ENCODE measurements at places on chromosomes 1 and 21.
A peak's percentile ranks its signal among the peaks of the same experiment; 100 is the strongest.

DNA sequence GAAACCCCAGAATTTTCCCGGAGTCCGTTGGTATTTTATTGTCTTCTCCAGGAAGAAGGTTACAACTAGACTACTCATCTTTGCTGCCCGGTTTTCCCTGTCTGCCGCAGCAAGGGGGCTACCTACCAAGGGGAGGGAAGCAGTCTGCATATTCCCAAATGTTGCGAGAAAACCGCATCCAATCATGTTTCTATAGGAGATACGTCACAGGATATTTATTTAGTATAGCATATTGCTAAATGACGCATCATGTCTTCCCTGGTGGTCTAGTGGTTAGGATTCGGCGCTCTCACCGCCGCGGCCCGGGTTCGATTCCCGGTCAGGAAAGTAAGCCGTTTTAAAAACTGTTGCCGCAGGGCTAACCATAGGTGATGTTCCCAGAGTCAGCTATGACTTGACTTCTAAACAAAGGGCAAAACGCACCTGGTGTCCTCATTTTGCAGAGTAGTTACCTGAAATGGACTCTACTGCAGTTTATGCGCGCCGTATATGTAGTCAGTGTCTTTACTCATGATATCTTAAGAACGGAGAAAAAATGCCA lies 15.2 kb upstream of the ZNF692 start:
- DNase-seq: peak; percentile 85

DNA sequence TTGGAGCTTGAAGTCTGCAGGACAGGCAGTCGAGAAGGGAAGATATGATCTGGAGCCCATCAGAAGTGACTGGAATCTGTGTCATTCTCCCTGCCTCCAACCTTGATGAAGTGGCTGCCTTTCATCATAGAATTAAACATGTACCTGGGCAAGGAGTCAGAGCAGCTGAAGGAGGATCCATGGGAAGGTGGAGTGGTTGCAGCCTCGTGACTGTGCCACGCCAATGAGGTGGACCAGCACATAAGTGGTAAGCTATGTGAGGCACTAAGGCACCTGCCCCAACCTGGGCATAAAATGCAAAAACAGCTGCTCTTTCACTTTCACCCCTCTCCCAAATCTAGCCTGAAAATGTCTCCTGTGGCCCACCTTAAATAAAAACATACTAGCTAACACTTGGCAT lies 7.3 kb downstream of the SLC22A15 start:
- no peak for DNase-seq

GRCh38 chr1:29644812-29645211 lies 408.5 kb downstream of the PTPRU start:
- DNase-seq: no peak

- no peak for DNase-seq
Measured at GRCh38 chr1:152148981-152149380, 10.0 kb downstream of the RPTN start.

DNA sequence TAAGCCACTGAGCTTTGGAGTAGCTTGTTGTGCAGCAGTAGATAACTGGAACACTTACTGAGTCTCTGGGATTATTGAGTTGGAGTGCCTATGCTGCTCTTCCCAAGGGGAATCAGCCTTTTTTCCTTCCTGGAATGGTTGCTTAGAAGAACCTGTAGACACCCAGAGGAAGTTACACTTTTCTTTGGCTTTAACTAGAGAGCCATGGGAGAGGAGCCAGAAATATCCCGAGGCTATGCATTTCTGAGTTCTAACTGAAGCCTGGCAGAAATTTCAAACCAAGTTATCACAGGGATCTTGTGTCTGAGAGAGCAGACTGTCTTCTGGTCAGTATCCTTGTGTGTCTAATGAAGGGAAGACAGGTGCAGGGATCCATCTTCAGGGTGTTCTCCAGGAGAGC lies 28.3 kb downstream of the LAMC1 start:
- DNase-seq: no peak

DNA sequence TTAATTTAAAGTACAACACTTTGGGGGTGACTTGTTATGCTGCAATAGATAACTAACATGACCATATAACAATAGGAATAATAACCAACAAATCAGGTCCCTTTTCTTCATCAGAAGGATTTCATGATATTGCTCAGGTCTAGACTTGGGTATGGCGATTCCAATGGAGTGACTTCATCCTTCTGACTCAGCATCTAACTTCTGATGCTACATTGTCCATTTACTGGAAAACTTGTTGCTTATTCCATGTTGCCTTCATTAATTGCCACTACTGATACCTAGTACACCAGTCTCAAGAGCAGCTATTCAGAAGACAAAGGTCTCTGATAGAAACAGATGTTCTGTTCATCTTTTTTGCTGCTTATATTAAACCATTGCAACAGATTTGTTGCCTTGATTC lies 324.3 kb downstream of the TGFB2 start:
- no peak for DNase-seq

DNA sequence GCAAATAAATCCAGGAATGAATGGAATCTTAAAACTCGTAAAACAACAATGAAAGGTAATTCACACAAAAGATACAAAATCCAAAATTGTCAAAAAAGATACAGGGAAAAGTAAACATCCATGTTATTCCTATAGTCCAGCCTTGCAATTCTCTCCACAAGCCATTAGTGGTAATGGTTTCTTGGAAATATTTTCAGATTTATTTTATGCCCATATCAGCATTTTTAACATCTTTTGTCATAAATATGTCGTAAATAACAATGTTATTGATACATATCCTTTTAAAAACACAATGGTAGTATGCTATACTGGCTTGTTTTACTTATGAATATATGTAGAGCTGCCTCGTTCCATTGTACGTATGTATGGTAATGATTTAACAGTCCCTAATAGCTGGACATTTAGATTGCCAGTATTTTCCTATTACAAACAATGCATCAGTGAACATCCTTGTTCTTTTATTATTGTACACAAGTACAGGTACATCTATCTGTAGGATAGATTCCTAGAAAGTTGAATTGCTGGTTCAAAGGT lies 30.6 kb downstream of the DNTTIP2 start:
- DNase-seq: no peak

GRCh38 chr1:67850151-67850551 lies 16.9 kb upstream of the GNG12 start:
- DNase-seq: no peak

DNA sequence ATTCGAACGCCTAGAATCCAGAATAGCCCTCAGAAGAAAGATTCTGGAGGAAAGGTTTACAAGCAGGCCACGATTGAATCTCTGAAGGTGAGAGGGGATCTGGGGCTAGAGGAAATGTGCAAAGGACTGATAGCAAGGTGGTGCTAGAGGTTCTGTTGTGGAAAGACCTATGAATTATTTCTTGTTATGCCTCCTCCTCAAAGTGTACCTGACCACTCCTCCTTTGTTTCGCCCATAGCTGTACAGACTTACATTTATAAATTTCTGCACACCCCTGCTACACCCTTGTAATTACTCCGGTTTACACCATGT lies 986 bp downstream of the TCEANC2 start:
- DNase-seq: no peak

GRCh38 chr21:42695697-42696380 lies 42.4 kb downstream of the PDE9A start:
- DNase-seq: no peak

DNA sequence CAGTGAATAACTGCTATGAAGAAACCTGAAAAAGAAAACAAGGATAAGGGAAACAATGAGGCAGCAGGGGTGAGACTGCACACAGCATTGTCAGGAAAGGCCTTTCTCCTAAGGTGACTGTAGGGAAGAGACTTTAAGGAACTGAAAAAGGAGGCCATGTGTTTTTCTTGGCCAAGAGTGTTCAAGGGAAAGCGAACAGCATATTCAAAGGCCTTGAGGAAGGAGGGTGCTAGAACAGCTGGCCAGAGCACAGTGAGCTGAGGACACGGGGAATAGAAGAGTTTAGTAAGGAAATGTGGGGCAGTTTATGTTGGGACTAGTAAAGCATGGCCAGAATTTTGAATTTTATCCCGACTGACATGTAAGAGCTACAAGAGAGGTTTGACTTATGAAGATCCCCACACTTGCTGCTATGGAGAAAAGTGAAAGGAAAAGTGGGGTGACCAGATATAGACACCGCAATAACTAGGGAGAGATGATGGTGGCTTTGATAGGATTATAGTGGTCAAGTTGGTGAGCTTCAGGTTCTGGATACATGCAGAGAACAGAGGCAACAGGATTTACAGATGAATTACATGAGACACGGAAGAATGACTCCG lies 1.4 kb downstream of the RWDD2B start:
- no peak for DNase-seq

DNA sequence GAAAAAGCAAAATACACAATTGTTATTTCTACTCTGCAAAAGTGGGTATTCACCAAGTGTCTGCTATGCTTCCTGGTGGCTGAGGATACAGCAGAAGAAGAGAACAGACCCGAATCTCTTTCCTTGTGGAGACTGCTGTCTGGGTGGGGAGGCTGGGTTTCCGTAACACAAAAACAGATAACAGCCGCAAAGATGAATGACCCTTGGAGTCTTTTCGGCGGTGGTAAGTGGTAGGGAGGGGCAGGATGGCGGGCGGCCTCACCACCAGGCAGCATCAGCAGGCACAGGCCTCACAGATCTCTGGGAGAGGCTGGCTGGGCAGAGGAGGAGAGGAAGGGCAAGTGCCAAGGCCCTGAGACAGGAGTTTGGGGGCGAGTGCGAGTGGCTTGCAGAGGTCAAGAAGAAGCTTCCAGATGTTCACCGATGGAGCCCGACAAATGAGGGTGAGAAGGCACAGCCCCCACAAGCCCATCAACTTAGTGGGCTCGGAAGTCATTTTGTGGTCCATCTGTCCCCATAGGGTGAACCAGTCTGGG lies 164.2 kb downstream of the RHOU start:
- DNase-seq: no peak

- DNase-seq: no peak
Measured at GRCh38 chr1:18360251-18360650, 120.5 kb upstream of the KLHDC7A start.

DNA sequence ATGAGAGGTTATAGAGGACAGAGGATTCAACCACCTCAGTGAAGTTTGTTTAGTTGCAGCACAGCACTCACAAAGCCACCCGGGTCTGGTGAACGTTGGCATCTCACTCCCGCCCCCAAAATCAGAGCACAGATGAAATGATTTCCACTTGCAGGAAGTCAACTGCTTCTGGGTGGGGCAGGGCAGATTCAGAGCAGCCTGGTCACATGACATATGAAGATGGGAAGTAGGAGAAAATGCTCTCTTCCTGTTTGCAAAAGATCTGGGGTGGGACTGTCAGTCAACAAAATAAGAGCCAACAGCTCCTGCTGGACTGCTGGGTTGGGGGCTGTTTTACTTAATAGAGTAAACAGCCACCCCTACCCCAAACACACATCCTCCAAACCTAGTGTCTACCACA lies 43.2 kb downstream of the LRRC71 start:
- peak; percentile 8 for DNase-seq

DNA sequence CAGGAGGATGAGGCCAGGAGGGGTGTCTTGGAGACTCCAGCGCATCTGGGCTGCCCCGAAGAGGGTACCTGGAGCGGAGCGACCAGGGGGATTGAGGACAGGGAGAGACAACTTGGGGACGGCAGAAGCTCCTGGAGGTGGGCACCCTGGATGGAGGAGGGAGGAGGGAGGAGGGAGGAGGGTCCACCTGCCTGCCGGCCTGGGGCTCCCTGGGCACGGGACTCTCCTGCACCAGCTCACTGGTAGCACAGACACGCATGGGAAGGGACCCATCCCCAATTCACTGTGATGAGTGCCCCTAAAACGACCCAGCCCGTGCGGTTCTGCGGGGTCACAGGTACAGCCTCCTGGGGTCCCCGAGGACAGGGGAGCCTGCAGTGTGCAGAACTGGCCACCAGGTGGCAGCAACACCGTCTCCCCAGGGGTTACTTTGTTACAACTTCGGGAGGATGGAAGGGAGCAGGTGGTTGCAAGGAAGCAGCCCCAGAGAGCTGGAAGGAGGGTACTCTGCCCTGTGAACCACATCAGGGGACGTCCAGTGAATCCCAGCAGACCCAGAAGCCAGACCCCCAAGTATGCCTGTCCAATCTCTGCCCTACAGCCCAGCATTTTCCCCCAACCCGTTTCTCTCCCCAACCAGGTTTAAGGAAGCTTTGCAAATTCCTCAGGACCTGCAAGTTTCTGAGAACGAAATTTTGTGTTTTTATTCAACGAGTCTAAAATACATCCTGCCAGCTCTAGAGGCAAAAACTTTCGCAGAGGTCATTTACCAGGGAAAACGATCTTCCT lies 482.4 kb downstream of the NPHP4 start:
- DNase-seq: no peak
